ENCODE measurements at places on chromosomes 2 and 18.

GRCh38 chr2:197708331-197708730 lies 3.2 kb downstream of the MARS2 start:
- no peak for DNase-seq

GRCh38 chr2:176178038-176178756 lies 10.3 kb upstream of the HOXD1 start:
- DNase-seq, result no peak

- DNase-seq, result no peak
These were observed 161.2 kb downstream of the SEPTIN10 start for GRCh38 chr2:109452318-109453305.

- DNase-seq, result no peak
These were observed 210.0 kb downstream of the AGAP1 start for GRCh38 chr2:235703711-235704295.

- no peak for DNase-seq
These were observed 174.8 kb downstream of the HDAC4 start for GRCh38 chr2:239225871-239226561.

GRCh38 chr2:105215586-105216192 lies 25.9 kb upstream of the GPR45 start:
- DNase-seq, result no peak

GRCh38 chr2:218722419-218722818 lies 11.8 kb downstream of the TTLL4 start:
- DNase-seq, result no peak

DNA sequence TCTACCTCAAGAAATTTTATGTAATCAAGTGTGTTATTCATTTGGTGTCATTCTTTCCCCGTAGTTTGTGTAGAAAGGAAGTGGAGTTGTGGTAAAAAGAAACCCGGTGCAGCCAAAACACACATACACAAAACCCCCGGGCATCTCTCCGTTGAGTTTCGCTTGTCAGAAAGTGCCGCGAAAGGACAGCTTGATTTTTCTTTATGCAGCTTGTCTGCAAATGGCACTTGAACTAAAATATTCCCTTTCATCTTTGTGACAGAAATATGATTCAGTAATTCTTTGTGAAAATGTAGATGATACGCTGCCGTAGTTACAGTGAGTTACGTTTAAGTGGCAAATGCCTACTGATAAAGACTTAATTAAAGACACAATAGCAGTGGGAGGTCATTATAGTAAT lies 268.8 kb upstream of the SPRED2 start:
- no peak for DNase-seq

GRCh38 chr18:55048892-55049291 lies 89.6 kb upstream of the CCDC68 start:
- DNase-seq, result no peak

DNA sequence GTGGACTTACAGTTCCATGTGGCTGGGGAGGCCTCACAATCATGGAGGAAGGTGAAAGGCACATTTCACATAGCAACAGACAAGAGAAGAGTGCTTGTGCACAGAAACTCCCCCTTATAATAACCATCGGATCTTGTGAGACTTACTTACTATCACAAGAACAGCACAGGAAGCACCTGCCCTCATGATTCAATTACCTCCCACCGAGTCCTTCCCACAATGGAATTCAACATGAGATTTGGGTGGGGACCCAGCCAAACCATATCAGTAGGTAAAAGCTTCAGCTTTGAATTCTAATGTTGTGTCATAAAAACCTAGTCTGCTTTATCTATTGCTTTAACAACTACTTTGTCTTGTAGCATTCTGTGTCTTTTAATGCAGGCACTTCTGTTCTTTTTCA lies 140.4 kb upstream of the PIK3C3 start:
- DNase-seq, result no peak

DNA sequence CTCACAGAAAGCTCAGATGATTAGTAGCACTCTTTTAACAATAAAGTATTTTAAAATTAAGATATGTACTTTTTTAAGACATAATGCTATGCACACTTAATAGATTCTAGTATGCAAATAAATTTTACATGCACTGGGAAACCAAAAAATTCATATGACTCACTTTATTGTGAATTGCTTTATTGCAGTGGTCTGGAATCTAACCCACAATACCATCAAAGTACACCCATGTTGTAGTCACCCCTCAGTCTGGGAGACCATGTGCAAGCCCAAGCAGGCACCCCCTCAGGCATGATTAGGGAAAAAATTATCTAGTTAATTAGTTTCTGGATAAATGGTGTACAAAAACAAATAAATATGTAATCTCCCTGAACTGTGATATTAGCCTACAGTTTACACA lies 649.0 kb upstream of the HS6ST1 start:
- no peak for DNase-seq

Data from tibial nerve (tissue), 4 donors.